HEK293T (cell line): ENCODE measurements at places on chromosomes 7 and 10.
A peak's percentile ranks its signal among the peaks of the same experiment; 100 is the strongest.

DNA sequence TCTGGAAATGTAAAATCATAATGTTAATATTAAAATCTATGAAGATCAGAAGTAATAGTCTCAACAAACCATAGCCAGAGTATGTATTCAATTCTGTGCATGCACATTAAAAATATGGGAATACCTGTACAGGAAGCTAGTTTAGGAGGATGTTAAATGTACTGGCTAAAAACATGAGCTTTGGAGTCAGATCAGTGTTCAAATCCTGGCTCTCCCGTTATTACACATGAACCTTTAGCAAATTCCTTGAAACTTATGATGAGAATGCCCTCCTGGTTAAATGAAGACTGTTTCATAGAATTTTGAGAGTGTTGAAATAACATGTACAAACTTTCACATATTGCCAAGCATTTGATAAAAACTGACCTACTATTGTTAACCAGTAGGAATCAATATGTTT lies 4.6 kb downstream of the ARL4A start:
- no peak for DNase-seq

DNA sequence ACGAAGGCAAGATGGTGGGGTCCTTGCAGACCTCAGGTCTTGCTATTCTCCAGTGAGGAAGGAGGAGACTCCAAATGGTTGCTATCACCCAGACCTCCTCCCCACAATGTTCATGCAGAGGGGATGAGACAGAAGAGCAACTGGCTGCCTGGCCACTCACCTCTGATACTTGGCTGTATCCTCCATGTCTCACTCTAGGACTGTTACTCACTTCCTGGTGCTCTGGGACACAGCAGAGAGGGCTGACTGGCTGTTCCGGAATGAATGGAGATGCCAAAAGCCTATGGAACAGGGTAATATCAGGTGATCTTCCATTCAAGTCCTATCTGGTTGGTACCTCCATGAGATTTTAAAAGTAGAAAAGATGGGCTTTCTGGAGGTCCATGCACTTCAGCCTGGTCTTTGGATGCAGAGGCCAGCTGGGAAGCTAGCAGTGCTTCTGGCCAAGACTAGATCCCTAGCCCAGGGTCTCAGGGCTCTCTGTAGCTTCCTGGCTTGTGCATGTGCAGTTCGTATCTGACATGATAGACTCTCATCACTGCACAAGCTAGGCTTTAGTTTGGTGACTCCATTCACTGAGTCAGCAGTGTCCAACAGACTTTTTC lies 27.0 kb upstream of the ABI1 start:
- no peak for DNase-seq

DNA sequence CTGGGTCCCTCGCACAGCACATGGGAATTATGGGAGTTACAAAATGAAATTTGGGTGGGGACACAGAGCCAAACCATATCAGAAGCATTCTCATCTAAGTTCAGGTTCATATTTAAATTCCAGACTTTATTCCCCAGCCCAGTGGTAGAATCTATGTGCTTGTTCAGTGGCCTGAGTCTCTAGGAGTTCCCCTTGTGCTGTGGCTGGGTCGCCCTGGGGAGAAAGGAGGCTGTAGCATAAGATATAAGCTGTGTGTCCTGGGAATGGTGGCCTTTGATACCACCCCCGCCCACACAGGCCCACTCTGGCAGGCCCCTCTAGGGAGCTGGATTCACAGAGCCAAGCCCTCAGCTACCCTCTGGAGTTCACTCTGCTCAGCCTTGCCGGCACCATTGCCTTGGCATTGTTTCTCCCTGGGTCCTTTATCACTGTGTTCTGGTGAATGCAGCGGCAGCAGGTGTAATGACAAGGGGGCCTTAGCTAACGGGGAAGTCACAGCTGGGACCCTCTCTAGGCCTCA lies 64.2 kb downstream of the MINDY4 start:
- no peak for DNase-seq

- DNase-seq, result no peak
Observed at GRCh38 chr7:119918185-119918584, 354.8 kb upstream of the KCND2 start.

DNA sequence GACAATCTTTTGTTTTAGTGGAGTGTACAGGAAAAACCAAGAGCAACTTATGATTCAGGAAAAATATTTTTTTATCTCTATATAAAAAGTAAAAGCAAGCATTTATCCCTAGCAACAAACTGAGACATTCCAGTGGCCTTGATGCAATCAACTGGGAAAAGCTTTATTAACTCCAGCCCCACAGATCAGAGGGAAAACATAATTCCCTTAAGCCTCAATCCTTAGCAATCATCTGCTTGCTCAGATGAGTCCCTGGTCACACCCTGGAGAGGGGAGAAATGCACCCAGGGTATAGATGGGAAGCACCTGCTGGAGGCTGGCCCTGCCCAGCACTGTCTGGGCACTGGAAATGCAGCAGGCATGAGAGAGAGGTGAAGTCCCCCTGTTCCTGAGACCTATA lies 636.6 kb downstream of the TNS3 start:
- no peak for DNase-seq

- DNase-seq, result no peak
Observed at GRCh38 chr10:72334825-72335393, 19.8 kb downstream of the DNAJB12 start.

GRCh38 chr7:75739796-75740672 lies 1.3 kb upstream of the HIP1 start:
- DNase-seq, result no peak

DNA sequence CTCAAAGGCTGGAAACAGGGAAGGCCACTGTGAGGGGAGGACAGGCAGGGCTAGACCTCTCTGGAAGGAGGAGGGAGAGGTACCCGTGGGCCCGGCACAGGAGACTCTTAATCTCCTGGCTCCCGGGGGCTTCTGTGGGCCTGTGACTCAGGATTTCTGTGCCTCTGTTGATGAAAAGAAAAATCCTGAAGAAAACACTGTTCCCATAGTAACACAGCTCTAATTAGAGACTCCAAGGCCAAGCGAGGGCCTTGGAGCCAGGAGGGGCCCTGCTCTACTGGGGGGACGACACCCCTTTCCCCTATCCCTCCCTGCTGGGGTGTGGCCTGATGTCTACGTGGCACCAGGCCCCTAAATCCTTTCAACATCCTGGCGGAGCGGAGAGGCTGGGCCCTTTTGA lies 174.1 kb upstream of the TNRC18 start:
- no peak for DNase-seq

GRCh38 chr10:26430641-26431163 lies 7.4 kb upstream of the APBB1IP start:
- DNase-seq, result no peak

DNA sequence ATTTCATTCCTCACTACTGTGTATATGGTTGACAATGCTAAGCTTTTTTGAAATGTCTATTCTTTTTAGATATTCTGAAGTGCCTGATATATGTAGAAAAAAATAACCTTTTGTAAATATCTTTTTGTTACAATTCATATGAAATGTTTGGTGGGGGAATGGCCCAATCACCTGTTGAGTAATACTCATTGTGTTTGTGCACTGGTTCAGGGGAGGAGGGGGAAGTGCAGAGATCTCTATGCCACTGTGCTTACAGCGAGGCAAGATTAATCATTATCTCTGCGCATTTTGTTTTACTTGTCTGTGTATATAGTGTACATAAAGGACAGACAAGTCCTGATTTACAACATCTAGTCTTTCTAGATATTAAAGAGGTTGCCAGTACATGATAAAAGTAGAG lies 25.2 kb downstream of the NUP42 start:
- no peak for DNase-seq

- DNase-seq, result no peak
Observed at GRCh38 chr7:38679419-38679818, 48.2 kb upstream of the AMPH start.

GRCh38 chr7:156177422-156178055 lies 365.3 kb upstream of the SHH start:
- no peak for DNase-seq

DNA sequence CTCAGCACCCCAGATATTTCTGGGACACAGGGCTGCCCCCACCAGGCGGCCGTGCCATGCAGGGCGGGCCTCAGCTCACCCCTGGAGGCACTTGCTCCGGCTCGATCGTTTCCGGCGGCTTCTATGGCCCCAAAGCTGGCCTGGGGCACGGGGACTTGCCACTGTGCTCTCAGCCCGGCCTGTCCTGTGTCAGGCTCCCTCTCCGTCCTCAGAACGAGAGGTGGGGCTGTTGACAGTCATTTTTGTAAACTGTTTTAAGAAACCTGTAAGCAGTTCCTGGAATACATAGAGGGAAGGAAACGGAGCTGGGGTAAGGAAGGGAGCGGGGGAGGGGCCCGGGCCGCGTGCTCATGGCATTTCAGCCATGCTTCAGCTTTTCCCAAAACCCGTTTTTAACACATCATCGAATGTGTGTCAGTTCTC lies 30.7 kb upstream of the PRKAR1B start:
- no peak for DNase-seq

GRCh38 chr7:39926111-39926510 lies 23.9 kb upstream of the CDK13 start:
- no peak for DNase-seq

GRCh38 chr7:15248514-15248913 lies 313.3 kb downstream of the AGMO start:
- DNase-seq, result no peak

DNA sequence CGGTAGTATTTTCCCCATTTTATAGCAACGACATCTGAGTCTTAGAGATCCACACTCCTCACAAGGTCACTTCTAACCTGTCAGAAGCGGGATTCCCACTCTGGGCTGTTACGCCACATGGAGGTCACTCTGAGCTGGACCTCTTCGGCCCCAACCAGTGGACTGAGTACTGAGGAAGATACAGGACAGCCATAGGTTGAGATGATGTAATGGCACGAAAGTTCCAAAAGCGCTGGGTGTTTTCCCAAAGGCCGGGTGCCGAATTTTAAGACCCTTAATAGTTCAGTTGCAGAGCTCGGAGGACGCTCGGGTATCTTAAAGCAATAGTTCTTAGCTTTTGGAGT lies 699 bp downstream of the GHITM start:
- DNase-seq, result no peak

- DNase-seq, result no peak
Observed at GRCh38 chr10:64503429-64503828, 982.2 kb downstream of the REEP3 start.

- peak; percentile 38 for DNase-seq
Observed at GRCh38 chr10:117477961-117478670, 64.4 kb upstream of the EMX2 start.

- peak; percentile 14 for DNase-seq
Observed at GRCh38 chr10:23693501-23693901, 254.6 kb downstream of the OTUD1 start.

- no peak for DNase-seq
Observed at GRCh38 chr7:8146788-8147413, 115.1 kb downstream of the ICA1 start.

- no peak for DNase-seq
Observed at GRCh38 chr10:14247377-14248116, 83.2 kb downstream of the FRMD4A start.

DNA sequence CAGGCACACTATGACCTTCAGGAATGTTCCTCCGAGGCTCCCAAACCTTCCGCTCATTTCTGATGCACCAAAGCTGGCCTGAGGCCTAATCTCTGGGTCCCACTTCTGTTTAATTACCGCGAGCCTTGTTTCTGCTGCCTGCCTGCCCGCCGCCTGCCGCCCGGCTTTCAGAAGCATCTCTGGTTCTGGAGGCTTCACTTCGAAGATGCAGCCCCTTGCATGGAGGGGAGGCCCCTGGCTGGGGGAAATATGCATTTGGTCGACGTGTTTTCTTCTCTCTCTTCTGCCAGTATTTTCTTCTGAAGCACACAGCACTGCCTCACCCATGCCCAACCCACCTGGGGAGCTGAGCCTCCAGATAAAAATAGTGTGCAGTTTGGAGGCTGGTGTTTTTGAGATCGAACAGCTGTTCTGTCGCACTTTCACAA lies 166.9 kb downstream of the PAXIP1 start:
- DNase-seq, result no peak

GRCh38 chr7:13742811-13743210 lies 246.7 kb downstream of the ETV1 start:
- peak; percentile 24 for DNase-seq

GRCh38 chr7:149469806-149470205 lies 8.9 kb upstream of the ZNF777 start:
- DNase-seq, result no peak

- DNase-seq, result no peak
Observed at GRCh38 chr10:509361-510102, 179.9 kb downstream of the DIP2C start.

DNA sequence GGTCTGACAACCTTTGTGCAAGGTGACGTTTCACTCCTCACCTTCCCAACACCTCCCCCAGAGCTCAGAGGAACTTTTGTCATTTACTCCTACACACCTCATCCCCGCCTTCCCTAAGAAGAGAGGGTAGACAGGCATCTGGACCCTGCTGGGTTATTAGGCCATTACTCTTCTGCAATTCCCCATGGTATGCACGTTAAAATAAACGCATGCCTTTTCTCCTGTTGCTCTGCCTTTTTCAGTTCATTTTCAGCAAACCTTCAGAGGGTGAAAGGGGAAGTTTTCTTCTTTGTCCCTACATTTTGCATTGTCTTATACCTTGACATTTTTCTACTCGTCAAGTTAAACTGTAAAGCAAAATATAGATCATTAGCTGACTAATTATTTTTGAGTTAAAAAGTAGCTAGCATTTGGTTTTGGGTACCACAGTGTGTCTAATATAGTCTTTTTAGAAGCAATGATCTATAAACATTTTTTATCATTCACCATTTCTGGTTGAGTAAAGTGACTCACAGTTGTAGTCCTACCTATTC lies 10.5 kb upstream of the EDRF1 start:
- peak; percentile 56 for DNase-seq

DNA sequence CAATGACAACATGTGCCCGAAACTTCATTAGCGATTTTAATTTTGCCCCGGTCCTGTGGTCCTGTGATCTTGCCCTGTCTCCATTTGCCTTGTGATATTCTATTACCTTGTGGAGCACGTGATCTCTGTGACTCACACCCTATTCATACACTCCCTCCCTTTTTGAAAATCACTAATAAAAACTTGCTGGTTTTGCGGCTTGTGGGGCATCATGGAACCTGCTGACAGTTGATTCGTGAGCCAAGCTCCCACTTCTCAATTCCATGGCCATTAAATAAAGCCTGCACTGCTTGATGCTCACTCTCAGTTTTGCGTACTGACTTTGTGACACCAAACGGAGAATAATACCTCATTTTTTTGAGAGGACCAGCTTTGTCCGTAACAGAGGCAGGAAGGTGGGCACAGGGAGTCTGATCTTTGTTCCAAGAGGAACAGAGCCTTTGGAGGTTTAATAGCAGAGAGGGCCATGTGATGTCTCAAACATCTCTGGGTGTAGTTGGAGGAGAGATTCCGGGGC lies 3.8 kb upstream of the ADAMTS14 start:
- no peak for DNase-seq

- no peak for DNase-seq
Observed at GRCh38 chr10:75542084-75542483, 110.7 kb downstream of the LRMDA start.
